ENCODE measurements at places on chromosomes 3 and 15.

DNA sequence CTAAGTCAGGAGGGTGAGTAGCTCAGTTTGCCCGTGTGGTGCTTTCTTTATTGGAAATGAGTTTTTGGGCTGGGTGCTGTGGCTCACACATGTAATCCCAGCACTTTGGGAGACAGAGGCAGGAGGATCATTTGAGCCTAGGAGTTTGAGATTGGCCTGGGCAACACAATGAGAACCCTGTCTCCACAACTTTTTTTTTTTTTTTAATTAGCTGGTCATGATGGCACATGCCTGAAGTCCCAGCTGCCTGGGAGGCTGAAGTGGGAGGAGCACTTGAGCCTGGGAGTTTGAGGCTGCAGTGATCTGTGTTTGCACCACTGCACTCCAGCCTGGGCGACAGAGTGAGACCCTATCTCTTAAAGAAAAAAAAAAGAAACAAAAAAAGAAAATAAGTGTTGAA lies 174.9 kb downstream of the NSMCE3 start:
- H3K4me3 ChIP-seq = no peak overlapping the region
- DNase-seq = no peak
- peak overlapping the region; percentile 50 for H3K27ac ChIP-seq
- no peaks in the 10 kb centered on the region for H3K27me3 ChIP-seq

GRCh38 chr3:122148941-122149627 lies 34.4 kb upstream of the CASR start:
- H3K36me3 ChIP-seq = peaks cover 2% of the 10 kb centered on the region
- H3K27me3 ChIP-seq = peaks cover 7% of the 10 kb centered on the region
- H3K27ac ChIP-seq = no peak overlapping the region
- peaks cover 17% of the 10 kb centered on the region for H3K4me1 ChIP-seq
- DNase-seq = no peak

- no peaks in the 10 kb centered on the region for H3K27me3 ChIP-seq
- DNase-seq = no peak
- H3K27ac ChIP-seq = no peak overlapping the region
- no peaks in the 10 kb centered on the region for H3K36me3 ChIP-seq
These were observed 1.7 kb upstream of the PHGR1 start for GRCh38 chr15:40349163-40349562.

- peaks cover 5% of the 10 kb centered on the region for H3K4me1 ChIP-seq
- no peak for DNase-seq
- H3K27ac ChIP-seq = no peak overlapping the region
- no peak overlapping the region for H3K4me3 ChIP-seq
These were observed 36.1 kb downstream of the CFAP44 start for GRCh38 chr3:113405180-113405579.

- DNase-seq = no peak
- H3K4me1 ChIP-seq = peaks cover 3% of the 10 kb centered on the region
- no peaks in the 10 kb centered on the region for H3K27me3 ChIP-seq
- H3K36me3 ChIP-seq = no peaks in the 10 kb centered on the region
These were observed 44.8 kb upstream of the RPS17 start for GRCh38 chr15:82585072-82585471.

- no peaks in the 10 kb centered on the region for H3K27me3 ChIP-seq
- no peak overlapping the region for H3K27ac ChIP-seq
- no peak for DNase-seq
- H3K4me1 ChIP-seq = no peaks in the 10 kb centered on the region
These were observed 225.8 kb downstream of the CGGBP1 start for GRCh38 chr3:87833039-87833377.

GRCh38 chr3:123416173-123416572 lies 32.7 kb downstream of the ADCY5 start:
- no peaks in the 10 kb centered on the region for H3K27me3 ChIP-seq
- no peak overlapping the region for H3K4me3 ChIP-seq
- no peaks in the 10 kb centered on the region for H3K36me3 ChIP-seq
- no peak for DNase-seq

DNA sequence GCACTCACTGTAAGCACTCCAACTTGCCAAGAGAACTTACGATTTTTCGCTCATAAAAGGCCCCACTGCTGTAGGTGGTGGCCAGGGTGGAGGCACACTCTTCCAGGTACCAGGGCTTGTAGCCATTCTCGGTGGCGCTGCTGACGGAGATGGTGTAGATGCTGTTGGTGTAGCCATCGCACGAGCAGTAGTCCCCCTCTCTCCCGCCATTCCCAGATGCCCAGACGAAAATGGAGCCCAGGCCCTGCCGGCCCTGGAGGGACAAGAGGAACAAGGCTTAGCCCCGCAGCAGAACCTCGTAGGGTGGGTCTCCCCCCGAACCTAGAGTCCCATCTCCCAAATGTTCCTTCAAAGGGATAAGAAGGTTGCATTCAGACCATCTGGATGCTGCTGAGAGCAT lies 96.3 kb downstream of the PCSK6 start:
- peaks cover 3% of the 10 kb centered on the region for H3K36me3 ChIP-seq
- H3K27ac ChIP-seq = no peak overlapping the region
- no peak for DNase-seq
- peaks cover 13% of the 10 kb centered on the region for H3K27me3 ChIP-seq

DNA sequence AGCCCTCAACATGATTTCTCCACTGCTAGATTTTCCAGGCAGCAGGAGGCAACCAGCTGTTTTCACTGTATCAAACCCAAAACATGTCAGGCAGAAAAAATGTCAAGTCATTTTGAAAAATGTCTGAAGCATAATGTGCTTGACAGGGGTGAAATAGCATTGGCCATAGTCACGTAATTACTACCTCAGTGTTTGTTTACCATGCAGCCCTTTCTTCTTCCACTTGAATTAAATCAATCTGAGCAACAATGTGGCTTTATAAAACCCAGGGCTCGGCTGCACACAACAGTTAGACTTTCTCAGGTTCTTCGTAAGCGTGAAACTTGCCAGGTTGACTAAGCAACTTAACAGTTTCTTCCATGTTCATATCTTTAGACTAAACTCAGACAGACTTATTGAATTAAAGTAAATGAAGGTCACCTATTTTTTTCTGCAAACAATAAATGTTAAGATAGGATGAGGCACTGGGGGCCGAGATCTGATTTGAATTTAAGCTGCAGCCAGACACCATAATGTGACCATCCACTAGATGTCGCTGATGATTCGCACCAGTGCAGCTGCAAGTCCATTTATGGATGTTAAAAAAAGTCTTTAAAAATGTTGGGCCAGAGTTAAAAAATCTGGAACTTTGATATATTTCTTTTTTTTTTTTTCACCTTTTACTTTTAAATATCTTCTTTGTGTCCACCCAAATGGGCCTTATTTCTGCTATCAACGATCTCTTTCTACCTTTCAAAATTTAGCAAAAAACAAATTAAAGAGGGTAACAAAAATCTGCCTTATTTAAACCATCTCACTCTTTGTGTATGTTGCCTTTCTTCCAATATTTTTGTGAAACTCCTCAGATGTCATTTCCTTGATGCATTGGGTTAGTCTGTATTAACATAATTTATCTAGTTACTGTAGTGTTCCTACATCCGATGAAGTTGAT lies 305.9 kb downstream of the CACNA2D3 start:
- no peak overlapping the region for H3K4me3 ChIP-seq
- H3K27me3 ChIP-seq = peaks cover 3% of the 10 kb centered on the region
- peak; percentile 24 for DNase-seq
- no peaks in the 10 kb centered on the region for H3K4me1 ChIP-seq

GRCh38 chr3:58037141-58037910 lies 29.1 kb downstream of the FLNB start:
- peaks cover 70% of the 10 kb centered on the region for H3K4me1 ChIP-seq
- H3K36me3 ChIP-seq = peaks cover 11% of the 10 kb centered on the region
- no peak for DNase-seq
- no peaks in the 10 kb centered on the region for H3K27me3 ChIP-seq

- H3K27ac ChIP-seq = peak overlapping the region; percentile 91
- peaks cover 4% of the 10 kb centered on the region for H3K36me3 ChIP-seq
- DNase-seq = no peak
- H3K4me1 ChIP-seq = peaks cover 30% of the 10 kb centered on the region
These were observed 115.1 kb downstream of the LIPC start for GRCh38 chr15:58546635-58547627.

DNA sequence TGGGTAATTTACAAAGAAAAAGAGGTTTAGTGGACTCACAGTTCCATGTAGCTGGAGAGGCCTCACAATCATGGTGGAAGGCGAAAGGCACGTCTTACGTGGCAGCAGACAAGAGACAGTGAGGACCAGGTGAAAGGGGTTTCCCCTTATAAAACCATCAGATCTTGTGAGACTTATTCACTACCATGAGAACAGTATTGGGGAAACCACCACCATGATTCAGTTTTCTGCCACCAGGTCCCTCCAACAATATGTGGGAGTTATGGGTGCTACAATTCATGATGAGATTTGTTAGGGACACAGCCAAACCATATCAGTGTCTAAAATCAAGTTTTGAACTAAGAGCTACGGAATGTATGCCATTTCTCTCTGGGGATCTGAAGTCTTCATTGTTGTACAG lies 354.8 kb upstream of the C2CD4B start:
- peaks cover 7% of the 10 kb centered on the region for H3K4me1 ChIP-seq
- DNase-seq = no peak
- H3K27me3 ChIP-seq = peaks cover 49% of the 10 kb centered on the region
- H3K36me3 ChIP-seq = no peaks in the 10 kb centered on the region
- no peak overlapping the region for H3K27ac ChIP-seq

GRCh38 chr3:149448331-149448831 lies 26.1 kb upstream of the TM4SF4 start:
- DNase-seq = no peak
- no peaks in the 10 kb centered on the region for H3K36me3 ChIP-seq
- H3K4me1 ChIP-seq = no peaks in the 10 kb centered on the region
- no peak overlapping the region for H3K27ac ChIP-seq

- no peaks in the 10 kb centered on the region for H3K36me3 ChIP-seq
- DNase-seq = no peak
- H3K27me3 ChIP-seq = peaks cover 5% of the 10 kb centered on the region
- H3K4me1 ChIP-seq = no peaks in the 10 kb centered on the region
These were observed 75.0 kb downstream of the LRRC49 start for GRCh38 chr15:70967646-70968045.

All from activated naive CD8-positive, alpha-beta T cell treated with anti-CD3 and anti-CD28 coated beads for 36 hours (primary cell).